Femur (tissue), 1 donor: ENCODE measurements at places on chromosomes 1 and 21.

DNA sequence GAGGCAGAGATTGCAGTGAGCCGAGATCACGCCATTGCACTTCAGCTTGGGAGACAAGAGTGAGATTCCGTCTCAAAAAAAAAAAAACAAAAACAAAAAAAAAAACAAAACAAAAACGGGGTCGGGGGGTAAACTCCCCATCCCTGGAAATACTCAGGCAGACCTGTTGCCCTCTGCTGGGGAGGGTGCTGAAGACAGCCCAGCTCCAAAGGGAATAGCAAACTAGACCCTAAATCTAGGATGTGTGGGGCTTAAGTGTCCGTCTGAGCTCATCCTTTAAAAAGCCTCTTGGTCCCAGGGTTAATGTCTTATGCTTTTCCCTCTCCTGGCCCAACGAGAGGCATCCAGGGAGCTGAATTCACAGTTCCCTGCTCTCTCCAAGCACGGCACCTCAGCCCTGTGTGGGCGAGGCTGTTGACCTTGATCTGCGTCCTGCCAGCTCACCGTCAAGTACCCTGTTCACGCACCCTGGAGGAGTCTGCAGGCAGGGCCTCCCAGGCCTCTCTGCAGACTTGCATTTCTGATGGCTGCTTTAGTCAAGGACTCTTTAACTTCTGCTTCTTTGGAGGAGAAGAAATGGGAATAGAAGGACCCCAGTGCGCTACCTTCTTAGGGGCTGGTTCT is 22.3 kb downstream of the KCND3 start:
- no peak for DNase-seq

GRCh38 chr1:50968821-50969610 is 1.0 kb upstream of the CDKN2C start:
- peak; percentile 53 for DNase-seq

GRCh38 chr1:174134003-174134659 is 25.2 kb upstream of the RABGAP1L start:
- no peak for DNase-seq

DNA sequence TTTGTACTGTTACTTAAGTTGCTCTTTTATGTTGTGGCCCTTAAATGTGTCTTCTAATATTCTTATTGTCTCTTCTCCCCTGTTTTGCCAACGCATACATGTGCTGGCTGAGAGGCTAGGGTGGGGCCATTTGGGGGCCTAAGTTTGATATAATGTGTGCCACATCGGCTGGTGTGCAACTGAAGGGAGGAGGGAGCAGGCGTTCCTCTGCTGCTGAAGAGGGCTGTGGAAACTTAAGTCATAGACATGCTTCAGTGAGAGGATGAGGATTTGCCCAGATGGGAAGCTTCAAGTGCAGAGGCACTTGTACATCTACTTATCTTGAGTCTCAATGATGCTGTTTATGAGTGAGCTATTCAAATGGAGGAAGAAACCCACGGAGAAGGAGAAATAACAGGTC is 630.6 kb downstream of the LMO4 start:
- no peak for DNase-seq

DNA sequence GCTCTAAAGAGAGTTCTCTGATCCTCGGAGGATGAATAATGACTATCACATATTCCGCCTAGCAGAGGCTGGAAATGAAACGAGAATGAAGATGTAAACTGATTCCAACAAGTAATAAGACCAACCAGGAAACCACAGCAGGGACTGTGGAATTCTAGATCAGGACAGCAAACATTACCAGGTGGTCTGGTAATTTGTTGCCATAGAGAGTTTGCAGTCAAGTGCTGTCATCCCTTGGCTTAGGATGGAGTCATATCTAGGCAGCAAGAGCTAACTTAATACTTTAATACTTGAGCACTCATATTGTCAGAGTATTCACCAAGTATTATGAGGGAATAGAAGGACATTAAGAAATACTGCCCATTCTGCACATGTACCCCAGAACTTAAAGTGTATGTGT is 45.1 kb upstream of the MUTYH start:
- DNase-seq = no peak

- no peak for DNase-seq
These were observed 2.5 kb downstream of the FRRS1 start for GRCh38 chr1:99763956-99764355.

- DNase-seq = no peak
These were observed 41.6 kb upstream of the SLC45A1 start for GRCh38 chr1:8276173-8276914.

- no peak for DNase-seq
These were observed 109.3 kb downstream of the NTNG1 start for GRCh38 chr1:107250169-107250568.

- DNase-seq = no peak
These were observed 27.6 kb upstream of the SIPA1L2 start for GRCh38 chr1:232657426-232658005.

GRCh38 chr1:217392441-217392840 is 238.4 kb downstream of the GPATCH2 start:
- DNase-seq = no peak

DNA sequence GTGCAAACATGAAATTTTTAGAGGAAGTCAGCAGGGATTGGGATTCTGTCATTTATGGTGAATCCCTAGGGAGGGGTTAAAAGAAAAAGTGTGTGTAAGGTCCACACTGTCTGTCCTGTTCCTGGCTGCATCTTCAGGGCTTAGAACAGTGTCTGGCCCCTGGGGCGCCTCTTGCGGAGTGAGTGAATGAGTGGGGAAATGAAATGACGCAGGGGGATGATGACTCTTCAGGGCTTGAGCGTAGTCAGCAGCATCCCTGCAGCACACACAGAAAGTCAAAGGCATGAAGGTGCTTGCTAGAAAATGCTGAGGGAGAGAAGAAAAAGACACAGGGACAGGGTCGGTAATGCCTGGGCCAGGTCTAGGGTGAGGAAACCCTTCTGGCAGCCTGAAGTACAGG is 57.8 kb downstream of the PGBD5 start:
- no peak for DNase-seq

- peak; percentile 58 for DNase-seq
These were observed 857 bp downstream of the GPX7 start for GRCh38 chr1:52602856-52603600.

- peak; percentile 29 for DNase-seq
These were observed 43.2 kb downstream of the KIF26B start for GRCh38 chr1:245197911-245198379.

DNA sequence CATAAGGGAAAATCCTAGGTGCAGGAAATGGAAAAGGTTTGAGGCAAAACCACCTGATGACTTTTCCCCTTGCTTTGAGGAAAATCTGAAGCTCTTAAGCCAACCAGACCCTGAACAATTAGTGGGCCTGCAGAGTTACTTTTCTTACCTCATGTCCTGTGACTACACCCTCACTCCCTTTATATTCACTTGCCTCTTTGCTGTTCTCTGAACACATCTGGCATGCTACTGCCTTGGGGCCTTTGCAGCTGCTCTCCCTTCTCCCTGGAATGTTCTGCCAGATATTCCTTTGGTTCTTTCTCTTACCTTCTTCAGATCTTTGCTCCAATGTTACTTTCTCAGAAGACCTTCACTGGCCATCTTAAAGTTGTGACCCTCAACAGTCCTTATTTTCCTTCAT is 21.8 kb downstream of the RPTN start:
- no peak for DNase-seq

- no peak for DNase-seq
These were observed 106.0 kb downstream of the RAVER2 start for GRCh38 chr1:64850846-64851245.
